Activated naive CD8-positive, alpha-beta T cell treated with anti-CD3 and anti-CD28 coated beads, Interleukin-2, amount 50 U/mL, for 24 hours (primary cell): ENCODE measurements at places on chromosomes 2 and 18.
A peak's percentile ranks its signal among the peaks of the same experiment; 100 is the strongest.

- DNase-seq, result no peak
Observed at GRCh38 chr2:158482594-158482993, 25.8 kb downstream of the PKP4 start.

DNA sequence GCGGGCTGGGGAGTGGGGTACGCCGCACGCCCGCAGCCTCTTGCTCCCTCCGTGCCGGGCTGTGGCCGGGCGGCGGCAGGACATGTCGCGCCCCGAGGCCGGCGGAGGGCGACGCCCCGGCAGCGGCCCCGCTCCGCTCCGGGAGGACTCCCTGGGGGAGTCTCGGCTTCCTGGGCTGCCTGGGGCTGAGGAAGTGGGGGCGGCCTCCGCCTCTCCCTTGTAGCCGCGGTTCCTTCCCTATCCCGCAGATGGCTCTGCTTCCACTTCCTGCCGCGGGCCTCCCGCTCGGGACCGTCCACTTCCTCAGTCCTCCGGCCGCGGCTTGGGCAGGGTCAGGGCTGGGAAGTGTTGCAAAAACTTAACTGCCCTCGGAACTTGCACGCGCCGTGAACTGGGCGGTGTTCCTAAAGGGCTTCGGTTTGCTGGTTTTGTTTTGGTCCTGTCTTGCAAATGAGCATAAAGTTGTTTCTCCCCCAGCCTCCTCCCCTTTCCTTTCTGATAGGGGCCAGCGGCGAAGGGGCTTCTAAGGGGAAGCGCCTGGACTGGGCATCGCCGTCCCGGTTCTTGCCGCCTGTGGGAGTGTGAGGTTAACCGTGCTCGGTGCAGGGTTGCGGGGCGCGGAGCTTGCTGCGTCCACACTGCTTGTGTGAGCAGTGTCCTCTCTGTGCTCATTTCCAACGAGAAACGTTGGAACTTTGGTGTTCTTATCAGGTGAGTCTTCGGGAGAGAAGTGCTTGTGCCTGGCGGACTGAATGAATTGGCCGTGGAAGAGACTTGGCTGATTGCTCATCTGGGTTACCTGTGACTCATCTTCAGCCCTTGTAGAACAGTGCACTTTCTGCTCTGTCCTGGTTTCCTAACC lies 600 bp downstream of the RALB start:
- peak; percentile 50 for DNase-seq

DNA sequence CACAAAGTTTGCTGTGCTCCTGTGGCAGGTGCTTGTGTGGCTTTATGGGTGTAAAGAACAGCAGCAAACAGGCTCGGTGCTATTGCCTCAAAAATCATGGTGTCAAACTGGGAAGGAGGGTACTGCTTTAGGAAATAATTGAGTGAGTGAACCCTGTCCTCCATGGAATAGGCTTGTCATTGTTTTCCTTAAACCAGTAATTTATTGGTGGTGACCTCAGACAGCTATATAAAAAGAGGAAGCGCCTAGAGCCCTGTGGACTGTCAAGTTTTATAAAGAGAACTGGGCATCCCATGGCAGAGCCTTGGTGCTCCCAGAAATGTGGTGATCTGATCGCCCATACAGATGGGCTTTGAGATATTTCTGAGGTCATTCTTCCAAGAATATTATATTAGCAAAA lies 4.7 kb upstream of the CXCR4 start:
- no peak for DNase-seq

DNA sequence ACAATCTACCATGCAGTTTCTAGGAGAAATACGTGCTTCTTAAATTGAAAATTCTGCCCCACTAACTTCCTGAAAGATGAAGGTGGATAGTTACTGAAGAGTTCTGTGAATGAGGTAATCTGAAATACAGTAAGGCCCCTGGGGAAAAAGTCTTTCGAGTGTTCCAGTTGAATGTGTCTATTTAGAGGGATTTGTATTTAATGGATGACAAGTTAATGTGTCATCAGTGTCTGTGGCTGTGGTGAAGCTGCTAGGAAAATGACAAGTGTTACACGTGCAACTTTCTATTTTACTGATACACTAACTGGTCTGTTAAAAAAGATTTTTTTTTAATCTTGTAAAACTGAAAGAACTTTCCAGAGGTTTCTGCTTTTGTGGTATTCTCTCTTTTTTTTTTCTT lies 384.6 kb downstream of the STK39 start:
- no peak for DNase-seq

DNA sequence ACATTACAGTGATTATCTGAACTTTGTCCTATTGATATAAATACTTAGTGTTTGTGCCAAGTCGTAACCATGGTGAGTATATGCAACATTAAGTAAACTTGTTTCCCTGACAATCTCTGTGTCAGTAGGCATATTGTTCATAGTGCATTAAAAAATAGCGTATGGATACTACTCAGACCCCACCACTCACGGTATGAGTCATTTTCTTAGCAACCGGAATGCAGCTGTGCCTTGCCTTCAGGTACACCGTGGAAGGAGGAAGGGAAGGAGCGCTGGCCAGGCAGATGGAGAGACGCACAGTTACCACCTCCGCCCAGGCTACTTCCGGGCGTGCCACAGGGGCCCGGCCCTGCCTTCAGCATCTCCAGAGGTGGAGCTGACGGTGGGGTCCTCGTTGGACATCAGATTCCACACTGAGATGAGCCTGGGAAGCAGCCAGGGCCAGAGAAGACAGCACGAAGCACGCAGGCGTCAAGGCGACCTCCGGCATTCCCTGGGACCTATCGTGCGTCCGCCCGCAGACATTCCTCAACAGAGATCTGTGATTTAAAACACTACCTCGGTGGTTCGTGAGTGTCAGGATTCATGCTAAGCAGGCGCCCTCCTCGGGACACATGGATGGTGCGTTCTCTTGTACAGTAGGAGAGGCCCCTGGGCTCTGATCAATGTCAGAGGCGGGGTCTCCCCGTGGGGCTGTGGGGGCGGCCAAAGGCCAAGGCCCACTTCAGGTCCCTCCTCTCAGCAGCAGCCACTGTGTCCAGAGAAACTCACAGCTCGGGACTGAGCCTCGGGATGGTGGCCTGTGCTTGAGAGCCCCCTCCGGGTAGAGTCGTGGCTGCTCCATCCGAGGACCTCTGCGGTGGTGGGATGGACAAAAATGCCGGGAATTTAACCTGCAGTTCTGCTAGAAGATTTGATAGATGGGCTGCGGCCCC lies 82.2 kb upstream of the HDAC4 start:
- no peak for DNase-seq

DNA sequence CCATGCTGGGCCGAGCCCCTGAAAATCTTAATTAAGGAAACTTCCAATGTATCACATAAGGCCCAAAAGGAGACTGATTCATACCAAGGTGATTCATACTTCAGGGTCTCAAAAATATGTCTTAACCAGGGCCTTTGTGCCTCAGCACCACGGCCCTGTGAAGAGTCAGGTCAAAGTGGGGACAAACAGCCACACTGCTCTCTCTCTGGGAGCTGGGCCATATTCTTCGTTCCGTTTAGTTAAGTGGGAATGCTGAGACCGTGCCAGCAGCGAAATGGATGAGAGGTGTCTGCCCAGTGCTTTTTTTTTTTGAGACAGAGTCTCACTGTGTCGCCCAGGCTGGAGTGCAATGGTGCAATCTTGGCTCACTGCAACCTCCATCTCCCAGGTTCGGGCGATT lies 9.3 kb upstream of the PTMA start:
- DNase-seq, result no peak

- DNase-seq, result no peak
Observed at GRCh38 chr2:218005486-218005885, 2.7 kb upstream of the TNS1 start.

DNA sequence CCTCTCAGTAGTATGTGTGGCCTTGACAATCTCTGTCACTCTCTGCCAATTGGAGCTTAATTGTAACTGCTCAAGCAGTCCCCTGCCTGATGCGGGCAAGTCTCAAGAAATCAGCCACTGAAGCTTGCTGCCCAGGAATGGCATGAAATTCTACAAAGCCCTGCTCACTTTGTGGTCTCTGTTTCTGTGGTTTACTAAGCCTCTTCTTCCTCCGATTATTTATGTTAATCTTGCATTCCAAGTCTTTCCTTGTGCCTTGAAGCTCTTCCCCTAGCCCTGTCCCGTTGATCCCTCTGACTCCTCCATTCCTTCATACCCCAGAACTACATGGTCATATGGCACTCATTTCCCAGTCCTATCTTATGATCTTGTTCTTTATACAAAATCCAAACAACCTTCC lies 489.3 kb upstream of the CHST9 start:
- no peak for DNase-seq

DNA sequence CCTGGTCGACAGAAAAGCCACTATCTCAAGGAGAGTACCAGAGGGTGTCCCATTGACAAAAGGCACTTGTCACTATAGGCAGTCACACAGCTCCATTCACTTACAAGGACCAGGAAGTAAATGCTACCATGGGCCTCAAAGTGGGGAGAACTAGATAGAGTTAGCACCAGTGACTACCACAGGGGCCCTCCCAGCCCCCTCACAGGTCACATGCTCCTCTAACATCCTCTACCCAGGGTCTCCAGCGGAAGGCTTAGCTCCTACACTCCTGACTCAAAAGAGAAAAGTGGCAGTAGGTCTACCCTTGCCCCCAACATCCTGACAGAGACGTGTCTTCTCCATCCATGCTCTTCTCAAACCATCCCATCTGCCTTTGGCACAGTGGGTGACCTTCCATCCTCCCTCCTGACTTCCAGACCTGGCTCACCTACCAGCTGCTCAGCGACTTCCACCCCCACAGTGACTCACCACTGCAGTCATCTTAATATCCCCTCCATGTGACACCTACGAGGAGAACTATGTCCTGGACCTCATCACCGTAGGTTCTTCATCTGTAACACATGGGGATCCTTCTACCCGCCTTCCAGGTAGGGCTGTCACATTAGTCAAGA lies 5.6 kb upstream of the DNMT3A start:
- DNase-seq, result peak; percentile 66

DNA sequence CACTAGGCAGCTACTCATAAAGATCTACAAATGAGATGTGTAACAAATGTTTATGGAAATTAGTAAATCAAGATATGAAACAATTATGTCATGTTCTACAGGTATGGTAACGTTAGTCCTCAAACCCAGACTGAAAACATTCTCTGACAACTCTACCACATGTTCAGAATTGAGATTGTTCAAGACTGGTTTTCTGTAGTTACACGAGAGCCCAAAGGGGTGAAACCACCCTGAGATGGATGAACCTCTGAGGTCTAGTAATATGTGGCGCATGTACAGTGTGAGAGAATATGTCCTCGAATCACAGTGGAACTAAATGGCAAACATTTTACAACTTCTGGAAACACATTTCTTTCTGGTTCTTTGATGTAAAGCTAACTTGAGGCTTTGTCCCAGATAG lies 614.3 kb downstream of the ZEB2 start:
- DNase-seq, result no peak

DNA sequence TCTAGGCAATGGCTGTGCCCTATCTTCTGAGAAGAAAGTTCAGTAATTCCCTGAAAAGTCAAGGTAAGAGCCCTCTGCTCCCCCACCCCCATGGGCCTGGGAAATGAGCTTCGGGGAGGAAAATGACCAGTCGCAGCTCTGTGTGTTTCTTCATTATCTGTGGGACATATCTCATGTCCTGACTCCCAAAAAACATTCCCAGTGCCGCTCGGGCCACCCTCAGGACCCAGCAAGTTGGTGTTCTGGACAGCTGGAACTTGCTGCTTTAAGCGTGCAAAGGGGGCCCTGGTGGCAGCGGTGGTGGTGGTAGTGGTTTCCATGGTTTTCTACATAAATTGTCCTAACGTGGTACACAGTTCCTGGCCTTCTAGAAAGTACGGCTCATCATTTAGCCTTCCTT lies 17.2 kb upstream of the PRLH start:
- DNase-seq, result no peak

- no peak for DNase-seq
Observed at GRCh38 chr2:236934656-236935055, 151.0 kb upstream of the COPS8 start.

GRCh38 chr18:48926420-48926857 lies 24.3 kb downstream of the SMAD7 start:
- DNase-seq, result no peak

GRCh38 chr2:29583104-29583503 lies 338.3 kb downstream of the ALK start:
- no peak for DNase-seq

- no peak for DNase-seq
Observed at GRCh38 chr18:3538456-3538855, 88.5 kb downstream of the TGIF1 start.

GRCh38 chr2:119809339-119810048 lies 49.8 kb downstream of the PTPN4 start:
- no peak for DNase-seq

GRCh38 chr2:119469131-119469530 lies 37.5 kb downstream of the TMEM37 start:
- DNase-seq, result no peak

DNA sequence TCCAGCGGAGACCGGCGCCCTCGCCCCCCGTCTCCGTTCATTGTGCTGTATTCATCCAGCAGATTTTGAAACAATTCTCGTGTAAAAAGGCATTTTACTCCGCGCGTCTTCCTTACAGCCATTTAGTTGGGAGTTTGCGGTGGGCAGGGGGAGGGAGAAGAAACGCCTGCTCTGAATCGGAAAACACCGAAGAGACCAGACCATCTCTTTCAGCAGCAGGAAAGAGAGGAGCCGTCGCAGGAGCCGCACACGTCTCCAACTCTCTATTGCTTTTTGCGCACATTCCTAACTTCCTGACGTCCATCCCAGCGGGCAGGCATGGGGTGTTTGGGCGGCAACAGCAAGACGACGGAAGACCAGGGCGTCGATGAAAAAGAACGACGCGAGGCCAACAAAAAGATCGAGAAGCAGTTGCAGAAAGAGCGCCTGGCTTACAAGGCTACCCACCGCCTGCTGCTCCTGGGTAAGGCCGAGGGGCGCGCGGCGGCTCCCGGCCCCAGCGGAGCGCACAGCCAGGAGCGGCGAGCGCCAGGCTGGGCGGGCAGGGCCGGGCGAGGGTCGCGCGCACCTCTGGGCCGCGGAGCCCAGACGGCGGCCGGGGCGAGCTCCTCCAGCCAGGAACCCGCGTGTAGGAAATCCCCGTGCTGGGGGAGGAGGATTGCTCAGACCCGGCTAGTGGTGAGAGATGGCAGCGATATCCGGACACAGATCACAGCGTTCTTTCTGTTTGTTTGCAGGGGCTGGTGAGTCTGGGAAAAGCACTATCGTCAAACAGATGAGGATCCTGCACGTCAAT lies 63.2 kb downstream of the GNAL start:
- no peak for DNase-seq

GRCh38 chr2:181953881-181954537 lies 31.6 kb upstream of the PPP1R1C start:
- peak; percentile 69 for DNase-seq
